ENCODE measurements at places on chromosomes 6 and 20. TPM values are rescaled to one million over a fixed set of nuclear protein-coding genes. Genes with fewer than 3 reads are reported as not detected.

KIF6 gene
- 0.49 TPM for total RNA-seq

AHI1 gene
- 33.4 TPM for total RNA-seq

PNLDC1 gene
- total RNA-seq, result 0.49 TPM

SULF2 gene
- 52.8 TPM for total RNA-seq

PTCRA gene
- 5.0 TPM for total RNA-seq

HSPA12B gene
- 33.7 TPM for total RNA-seq

BHLHE23 gene
- not detected for total RNA-seq

JARID2 gene
- 15.1 TPM for total RNA-seq

ARMH2 gene
- not detected for total RNA-seq

- DNase-seq, result no peak
Measured at GRCh38 chr6:4510906-4511640, 265.1 kb upstream of the CDYL start.

- DNase-seq, result no peak
Measured at GRCh38 chr20:1809131-1809572, 86.1 kb upstream of the SIRPA start.

GRCh38 chr6:102417368-102417998 is 1024.0 kb downstream of the GRIK2 start:
- DNase-seq, result no peak

DNA sequence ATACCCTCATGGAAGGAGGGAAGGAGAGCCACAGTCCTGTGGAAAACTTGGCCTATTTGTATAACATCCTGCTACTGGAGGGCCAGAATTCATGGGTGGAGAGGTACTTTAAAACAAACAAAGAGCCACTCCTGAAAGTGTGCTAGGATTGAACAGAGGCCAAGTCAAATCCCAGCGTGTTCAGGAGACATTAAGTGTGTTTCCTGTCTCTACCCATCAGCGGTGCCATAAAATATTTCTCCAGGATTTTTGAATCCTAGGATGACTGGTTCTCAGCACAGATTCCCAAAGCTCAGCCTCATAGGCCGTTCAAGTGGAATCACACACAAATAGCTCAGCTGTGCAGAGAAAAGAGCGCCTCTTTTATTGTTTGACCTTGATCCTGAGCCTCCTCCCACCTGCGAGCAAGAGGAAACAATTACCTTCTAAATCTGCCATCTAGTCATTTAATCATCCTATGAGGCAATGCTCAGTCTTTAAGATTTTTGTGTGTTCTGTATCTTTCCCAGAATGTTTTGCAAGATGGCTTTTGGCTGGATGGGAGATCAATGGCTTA is 31.8 kb upstream of the RALGAPA2 start:
- no peak for DNase-seq

DNA sequence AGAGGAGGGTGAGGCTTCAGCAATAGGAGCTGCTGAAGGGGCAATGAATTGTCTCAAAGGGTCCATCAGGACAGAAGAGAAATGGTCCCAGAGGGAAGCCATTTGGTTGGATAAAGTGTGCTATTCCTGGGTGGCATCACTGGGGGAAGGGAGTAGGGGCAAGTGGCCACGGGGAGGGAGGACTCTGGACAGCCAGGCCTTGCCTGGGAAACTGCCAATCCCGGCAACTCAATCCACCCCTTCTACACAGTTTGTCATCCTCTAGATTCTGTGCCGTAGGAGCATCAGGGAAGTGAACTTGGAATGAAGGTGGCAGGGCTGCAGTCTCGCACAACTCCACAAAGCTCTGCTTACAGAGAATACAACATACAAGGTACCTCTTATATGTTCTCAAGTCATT is 59.5 kb upstream of the RIPOR2 start:
- DNase-seq, result no peak

DNA sequence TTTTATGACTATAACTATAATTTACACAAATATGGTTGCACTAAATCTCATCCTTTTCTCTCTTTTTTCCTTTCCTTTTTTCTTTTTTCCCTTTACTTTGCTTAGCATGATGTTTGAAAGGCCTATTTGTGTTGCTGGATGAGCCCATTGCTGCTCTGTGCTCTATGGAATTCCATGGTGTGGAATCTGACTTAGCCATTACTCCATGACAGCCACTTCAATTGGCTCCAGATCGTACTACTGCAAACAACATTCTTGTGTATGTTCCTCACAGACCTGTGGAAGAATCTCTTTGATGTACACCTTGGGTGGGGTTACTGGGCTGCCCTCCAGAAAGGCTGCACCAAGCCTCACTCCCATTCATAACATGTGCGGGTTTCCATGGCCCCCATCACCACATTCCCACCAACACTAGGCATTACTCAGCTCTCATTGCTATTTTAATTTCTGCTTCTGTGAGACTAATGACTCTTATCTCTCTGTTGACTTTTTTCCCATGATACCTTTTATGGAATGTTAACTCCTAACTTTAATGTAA is 979.0 kb downstream of the KIF16B start:
- DNase-seq, result no peak

- no peak for DNase-seq
Measured at GRCh38 chr6:56660381-56660730, 17.7 kb upstream of the DST start.

- no peak for DNase-seq
Measured at GRCh38 chr6:139847457-139847813, 473.0 kb upstream of the CITED2 start.

- DNase-seq, result peak; percentile 81
Measured at GRCh38 chr6:30075790-30076732, 492 bp upstream of the RNF39 start.

GRCh38 chr6:138882369-138883017 is 86.6 kb downstream of the ECT2L start:
- no peak for DNase-seq

DNA sequence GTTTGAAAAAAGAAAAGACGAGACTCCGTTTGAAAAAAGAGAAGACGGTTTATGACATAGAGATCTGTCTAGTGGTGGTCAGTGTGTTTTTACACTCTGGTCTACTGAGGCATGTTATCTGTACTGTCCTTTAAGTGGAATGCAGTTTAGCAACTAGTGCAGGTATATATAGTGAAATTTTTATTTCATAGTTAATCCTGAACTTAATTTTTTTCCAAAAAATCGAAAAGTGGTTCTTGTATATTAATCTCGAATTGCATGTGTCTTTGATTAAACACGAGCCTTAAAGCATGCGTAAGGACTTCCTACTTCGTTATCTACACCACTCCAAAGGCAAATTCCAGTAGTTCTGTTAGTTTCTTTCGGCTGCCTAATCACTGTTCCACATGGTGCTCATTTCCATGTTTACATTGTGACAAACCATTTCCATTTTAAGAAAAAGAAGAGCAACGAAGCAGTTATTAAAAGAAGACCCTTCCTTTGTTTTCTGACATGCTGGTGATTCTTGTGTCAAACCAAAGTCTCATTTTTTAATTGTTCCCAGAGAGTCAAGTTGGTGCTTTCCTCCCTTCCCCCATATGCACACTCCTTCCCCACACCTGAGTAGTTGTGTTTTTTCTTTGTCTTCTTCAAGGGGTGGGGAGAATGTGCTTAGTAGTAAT is 2.3 kb downstream of the SNX9 start:
- DNase-seq, result no peak

GRCh38 chr6:52512199-52512598 is 64.7 kb downstream of the TRAM2 start:
- no peak for DNase-seq

GRCh38 chr20:21033817-21034216 is 72.3 kb downstream of the LINC00237 start:
- DNase-seq, result no peak

GRCh38 chr6:165941786-165942185 is 225.9 kb downstream of the TBXT start:
- DNase-seq, result no peak

GRCh38 chr20:36607586-36608387 is 2.2 kb downstream of the RAB5IF start:
- no peak for DNase-seq

GRCh38 chr6:106667022-106667402 is 37.6 kb downstream of the QRSL1 start:
- DNase-seq, result no peak

GRCh38 chr6:80163754-80164187 is 57.3 kb downstream of the BCKDHB start:
- no peak for DNase-seq

DNA sequence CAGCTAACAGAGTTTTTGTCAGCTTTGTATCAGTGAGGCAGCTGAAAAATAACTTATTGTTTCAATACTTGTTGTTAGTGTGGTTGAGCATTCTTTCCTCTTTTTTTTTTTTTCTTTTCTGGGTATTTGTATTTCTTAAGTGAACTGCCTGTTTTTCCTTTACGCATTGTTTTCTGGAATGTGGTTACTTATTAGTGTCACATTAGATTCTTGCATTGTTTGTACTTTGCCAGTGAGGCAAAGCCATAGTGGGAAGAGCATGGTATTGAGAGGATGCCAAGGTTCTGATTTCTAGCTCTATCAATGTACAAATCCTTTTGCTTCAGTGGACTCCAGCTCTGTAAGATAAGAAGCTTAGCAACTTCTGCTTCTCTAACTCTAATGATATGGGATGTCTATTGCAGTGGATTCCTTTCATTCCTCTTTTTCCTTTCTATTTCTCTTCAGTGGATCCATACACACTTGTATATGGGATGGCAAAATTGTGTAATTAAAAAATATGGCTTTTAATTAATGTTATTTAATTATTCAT is 3.9 kb downstream of the CDKAL1 start:
- DNase-seq, result no peak

DNA sequence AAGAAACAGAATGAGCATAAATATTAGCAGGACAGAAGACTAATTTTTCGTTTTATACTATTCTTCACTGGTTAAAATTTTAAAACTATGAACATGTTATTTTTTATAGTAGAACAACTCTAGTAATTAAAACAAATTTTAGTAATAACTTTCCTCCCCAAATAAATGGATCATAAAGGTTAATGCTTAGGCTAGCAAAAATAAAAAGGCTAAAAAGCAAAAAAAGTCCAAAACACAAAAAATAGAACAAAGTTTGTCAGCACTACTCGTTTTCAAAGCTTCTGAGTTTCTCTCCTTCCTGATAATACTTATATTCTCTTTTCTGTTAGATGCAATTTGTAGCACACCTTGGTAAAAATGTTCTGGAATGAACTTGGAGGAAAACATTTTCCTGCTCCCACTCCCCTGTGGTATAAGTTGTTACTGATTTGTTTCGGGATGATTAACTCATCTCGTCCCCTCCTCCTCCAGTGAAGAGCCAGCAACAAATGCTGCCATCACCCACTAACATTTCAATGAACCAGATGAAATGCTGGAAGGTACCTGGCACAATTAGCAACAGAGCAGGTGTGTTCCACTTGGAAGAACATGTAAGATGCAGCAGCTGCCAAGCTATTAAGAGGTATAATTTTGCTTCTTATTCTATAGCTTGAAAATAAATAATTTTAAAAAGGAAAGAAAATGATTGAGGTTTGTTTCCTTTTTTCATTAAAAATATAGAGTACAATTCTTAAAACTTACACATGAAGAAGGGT is 130.5 kb downstream of the MYB start:
- DNase-seq, result no peak

- no peak for DNase-seq
Measured at GRCh38 chr6:56036916-56037600, 161.7 kb upstream of the BMP5 start.

GRCh38 chr6:145818796-145819195 is 4.2 kb upstream of the FBXO30 start:
- no peak for DNase-seq

Data from upper lobe of right lung (tissue), 1 donor.